DMS 273 treated with DMSO at 0.1 percent for 48 hours (cell line): ENCODE measurements at places on chromosomes 13 and 19.

- no peak for DNase-seq
Measured at GRCh38 chr13:26680572-26680971, 80.0 kb downstream of the GPR12 start.

- no peak for DNase-seq
Measured at GRCh38 chr19:28727480-28728159, 485.3 kb downstream of the UQCRFS1 start.

GRCh38 chr13:31134039-31134711 lies 27.5 kb downstream of the HSPH1 start:
- DNase-seq, result no peak

DNA sequence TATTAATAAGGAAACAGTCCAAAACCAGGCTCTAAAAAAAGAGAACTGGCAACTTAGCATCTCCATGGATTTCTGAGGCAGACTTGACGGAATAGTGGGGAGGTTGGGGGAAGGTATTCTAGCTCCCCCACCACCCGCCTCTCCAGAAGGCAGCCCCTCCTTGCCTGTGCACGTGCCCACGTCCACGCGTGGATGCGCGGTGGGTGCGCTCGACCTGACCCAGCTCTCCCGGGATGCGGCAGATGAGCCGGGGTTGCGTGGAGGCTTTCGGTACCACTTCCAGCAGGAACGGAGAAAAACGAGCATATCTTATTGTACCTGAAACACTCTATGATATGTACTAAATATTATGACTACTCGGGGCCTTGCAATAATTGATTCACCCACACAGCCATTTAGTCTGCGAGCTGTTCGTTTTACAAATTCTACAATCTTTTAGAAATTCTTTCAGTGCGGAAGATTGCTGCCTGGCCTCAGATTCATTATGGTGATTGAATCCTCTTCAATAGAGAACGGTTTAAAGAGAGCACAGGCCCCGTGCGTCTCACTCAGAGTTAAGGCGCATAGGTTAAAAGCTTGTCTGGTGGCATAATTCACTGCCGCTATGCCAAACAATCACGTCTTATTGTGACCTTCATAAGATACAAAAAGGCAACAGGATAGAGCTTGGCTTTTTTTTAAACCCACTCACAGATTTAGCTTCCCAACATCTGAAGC lies 117.9 kb downstream of the URI1 start:
- DNase-seq, result no peak

DNA sequence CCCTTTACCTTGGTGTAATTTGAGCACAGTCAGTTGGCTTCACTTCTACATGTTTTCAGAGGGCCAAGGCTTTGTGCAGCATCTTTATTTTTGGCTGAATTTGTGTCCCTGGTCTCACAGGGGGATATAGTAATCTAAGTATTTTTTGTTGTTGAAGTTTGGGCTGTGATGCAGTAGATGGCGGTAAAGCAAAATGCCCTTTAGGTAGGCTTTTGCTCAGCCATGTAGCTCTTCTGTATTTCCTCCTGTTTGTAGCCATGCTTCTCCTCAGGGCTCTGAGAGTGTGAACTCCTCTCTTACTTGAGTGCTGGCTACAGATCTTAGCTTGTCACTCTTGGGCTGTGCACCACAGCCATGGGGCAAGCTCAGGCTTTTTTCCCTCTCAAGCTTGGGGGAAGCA lies 328.6 kb downstream of the SLITRK5 start:
- no peak for DNase-seq

DNA sequence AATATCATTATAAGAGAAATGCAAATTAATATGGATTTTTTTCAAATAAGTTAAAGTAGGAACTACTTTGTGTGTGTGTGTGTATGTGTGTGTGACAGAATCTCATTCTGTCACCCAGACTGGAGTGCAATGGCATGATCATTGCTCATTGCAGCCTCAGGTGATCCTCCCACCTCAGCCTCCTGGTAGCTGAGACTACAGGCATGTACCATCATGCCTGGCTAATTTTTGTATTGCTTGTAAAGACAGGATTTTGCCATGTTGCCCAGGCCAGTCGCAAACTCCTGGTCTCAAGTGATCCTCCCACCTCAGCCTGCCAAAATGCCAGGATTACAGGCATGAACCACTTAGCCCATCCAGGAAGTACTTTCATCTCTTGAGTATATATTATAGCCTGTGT lies 3.2 kb upstream of the ERVV-2 start:
- no peak for DNase-seq

DNA sequence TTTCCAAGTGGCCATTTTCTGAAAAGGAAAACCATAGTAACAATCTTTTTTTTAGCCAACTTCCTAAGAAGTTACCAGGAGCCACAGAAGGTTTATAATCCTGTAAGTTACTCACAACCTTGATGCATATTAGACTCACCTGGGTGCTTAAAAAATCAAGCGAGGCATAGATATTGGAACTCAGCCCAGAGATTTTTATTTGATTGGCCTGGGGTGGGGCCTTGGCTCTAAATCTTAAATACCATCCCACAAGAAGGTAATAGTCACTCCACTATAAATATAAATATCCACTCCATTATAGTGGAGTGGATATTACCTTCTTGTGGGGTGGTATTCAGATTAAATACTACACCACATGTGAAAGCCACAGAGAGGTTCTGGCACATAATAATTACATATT lies 429.6 kb downstream of the RFC3 start:
- DNase-seq, result no peak

DNA sequence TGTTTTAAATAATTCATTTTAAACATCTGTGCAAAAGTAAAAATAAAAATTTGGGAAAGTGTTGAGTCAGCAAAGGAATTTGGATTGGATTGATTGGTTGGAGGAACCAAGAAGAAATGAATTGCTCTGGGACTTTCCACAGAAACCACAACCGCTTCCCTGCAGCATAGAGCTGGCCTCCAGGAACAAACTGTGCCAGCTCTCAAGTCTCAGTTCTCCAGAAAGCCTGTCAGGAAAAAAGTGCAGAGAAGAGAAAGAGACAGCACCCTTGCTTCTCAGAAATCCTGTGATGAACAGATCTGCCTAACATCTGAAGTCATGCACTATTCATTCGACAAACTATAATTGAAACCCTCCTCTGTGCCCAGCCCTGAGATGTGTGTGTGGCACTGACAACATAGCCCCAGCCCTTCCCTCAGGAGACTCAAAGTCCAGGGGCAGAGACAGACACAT lies 14.8 kb downstream of the LYPD3 start:
- DNase-seq, result no peak

GRCh38 chr13:22276616-22277015 lies 605.7 kb downstream of the FGF9 start:
- no peak for DNase-seq

DNA sequence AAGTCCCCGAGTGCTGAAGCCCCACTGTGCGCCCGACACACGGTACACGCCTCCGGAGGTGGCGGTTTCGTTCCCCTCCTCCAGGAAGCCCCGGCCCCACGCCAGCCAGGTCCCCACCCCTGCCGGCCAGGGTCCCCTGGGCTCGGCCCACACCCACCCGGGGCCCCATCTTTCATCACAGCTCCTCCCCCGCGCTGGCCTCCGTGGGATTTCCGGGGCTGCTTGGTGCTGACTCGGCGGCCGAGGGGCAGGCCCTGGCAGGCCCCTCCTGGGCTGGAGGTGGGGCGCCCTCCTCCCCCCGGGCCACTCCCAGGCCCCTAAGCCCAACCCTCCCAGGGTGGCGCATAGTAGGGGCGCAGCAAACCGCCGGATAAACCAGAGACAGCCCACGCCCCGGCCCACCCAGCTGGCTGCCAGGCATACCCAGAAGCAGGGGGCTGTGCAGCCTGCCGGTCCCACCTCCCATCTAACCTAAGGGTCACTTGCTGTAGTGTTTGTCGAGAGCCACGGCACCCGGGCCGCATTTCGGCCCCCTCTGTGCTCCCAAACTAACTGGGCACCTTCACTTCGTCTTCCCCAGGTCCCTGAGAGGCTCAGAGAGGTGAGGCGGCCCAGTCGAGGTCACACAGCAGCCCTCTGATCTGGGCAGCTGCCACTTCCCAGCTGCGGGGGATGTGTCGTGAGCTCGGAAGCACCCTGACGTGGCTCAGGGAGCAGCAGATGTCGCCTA lies 6.6 kb downstream of the ZBTB7A start:
- no peak for DNase-seq

DNA sequence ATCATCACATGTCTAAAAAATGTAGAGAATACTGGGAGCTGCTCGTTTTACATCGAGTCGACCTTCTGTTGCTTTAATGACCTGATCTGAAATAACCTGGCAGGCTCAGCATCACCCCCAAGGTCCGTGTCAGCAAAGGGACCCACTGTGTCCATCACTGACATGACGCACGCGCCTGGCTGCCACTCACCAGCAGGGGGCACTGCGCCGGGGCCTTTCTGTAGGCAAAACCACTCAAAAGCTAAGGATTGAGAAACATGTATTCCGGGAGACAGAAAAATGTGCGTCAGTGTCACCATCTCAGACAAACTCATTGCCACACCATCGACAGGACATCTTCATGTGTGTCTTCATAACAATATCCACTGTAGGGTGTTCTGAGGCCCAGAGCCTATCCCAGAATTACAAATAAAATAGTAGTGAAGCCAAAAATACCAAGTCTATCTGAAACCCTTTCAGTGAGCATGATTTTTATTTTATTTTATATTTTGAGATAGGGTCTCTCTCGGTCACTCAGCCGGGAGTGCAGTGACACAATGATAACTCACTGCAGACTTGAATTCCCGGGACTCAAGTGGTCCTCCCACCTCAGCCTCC lies 130.3 kb upstream of the LSM14A start:
- DNase-seq, result no peak

DNA sequence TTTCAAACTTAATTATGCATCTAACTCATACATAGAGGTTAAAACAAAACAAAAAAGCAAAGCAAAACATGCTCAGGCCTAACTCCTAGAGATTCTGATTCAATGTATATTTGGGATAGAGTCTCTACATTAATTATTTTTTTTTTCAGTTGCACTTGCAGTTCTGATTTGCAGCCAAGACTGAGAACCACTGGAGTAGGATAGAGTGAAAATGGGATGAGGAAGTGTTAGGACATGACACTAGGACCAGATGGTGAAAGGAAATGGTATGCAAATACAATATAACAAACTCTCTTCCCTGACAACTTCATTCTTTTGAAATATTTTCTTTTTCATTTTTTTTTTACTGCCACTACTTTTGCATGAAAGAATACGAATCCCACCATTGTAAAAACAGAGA lies 1.8 kb downstream of the CCDC122 start:
- peak; percentile 4 for DNase-seq
